ENCODE measurements at places on chromosomes 3 and 15. TPM values are rescaled to one million over a fixed set of nuclear protein-coding genes. Genes with fewer than 3 reads are reported as not detected.

RARRES1 gene
- not detected for total RNA-seq

AHSG gene
- total RNA-seq = not detected

- no peaks in the 10 kb centered on the region for H3K4me1 ChIP-seq
- no peak overlapping the region for H3K27ac ChIP-seq
- no peak overlapping the region for H3K4me3 ChIP-seq
- DNase-seq = no peak
These were observed 59.8 kb downstream of the TP53BP1 start for GRCh38 chr15:43433165-43433564.

GRCh38 chr15:85754989-85755388 is 39.7 kb downstream of the KLHL25 start:
- H3K27me3 ChIP-seq = no peaks in the 10 kb centered on the region
- no peaks in the 10 kb centered on the region for H3K36me3 ChIP-seq
- no peak overlapping the region for H3K27ac ChIP-seq
- DNase-seq = no peak
- peaks cover 31% of the 10 kb centered on the region for H3K4me1 ChIP-seq

MAN2C1 gene
- 131 TPM for total RNA-seq

- H3K4me1 ChIP-seq = peaks cover 36% of the 10 kb centered on the region
- H3K4me3 ChIP-seq = no peak overlapping the region
- peak overlapping the region; percentile 51 for H3K27ac ChIP-seq
- no peak for DNase-seq
These were observed 63.9 kb upstream of the TSC22D2 start for GRCh38 chr3:150344079-150344759.

DNA sequence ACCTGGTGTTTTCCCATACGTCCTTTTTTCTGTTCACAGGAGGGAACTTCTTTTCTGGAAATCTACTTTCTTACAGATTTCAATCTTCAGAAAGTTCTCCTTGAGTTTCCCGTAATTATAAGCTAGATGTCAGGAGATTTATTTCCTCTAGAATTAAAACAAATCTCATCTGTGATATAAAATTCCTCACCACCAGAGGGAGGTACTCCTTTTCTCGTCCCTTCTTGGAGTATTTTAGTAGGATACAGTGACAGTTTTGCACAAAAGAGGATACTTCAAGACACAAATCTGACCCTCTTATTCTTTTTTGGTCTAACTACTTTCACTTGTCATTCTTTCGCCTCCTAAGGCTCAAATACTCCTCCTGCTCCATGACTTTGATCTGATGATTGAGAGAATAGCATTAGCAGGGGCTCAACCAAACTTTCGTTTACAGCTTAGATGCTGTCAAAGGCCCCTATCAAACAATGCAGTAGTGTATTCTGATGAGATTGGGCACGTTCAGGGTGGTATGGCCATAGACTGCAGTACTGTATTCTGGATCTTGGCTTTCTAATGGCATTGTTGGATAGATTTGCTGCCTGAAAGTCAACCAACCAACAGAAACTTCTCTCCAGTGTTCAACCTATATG is 38.0 kb downstream of the TMEM41A start:
- DNase-seq = peak; percentile 63
- no peaks in the 10 kb centered on the region for H3K27me3 ChIP-seq
- no peak overlapping the region for H3K4me3 ChIP-seq
- H3K36me3 ChIP-seq = no peaks in the 10 kb centered on the region

- no peaks in the 10 kb centered on the region for H3K4me1 ChIP-seq
- no peak for DNase-seq
- no peak overlapping the region for H3K27ac ChIP-seq
- H3K4me3 ChIP-seq = no peak overlapping the region
- no peaks in the 10 kb centered on the region for H3K36me3 ChIP-seq
These were observed 24.7 kb upstream of the SPRED1 start for GRCh38 chr15:38227941-38228340.

GRCh38 chr15:38129531-38130204 is 123.0 kb upstream of the SPRED1 start:
- no peak overlapping the region for H3K4me3 ChIP-seq
- DNase-seq = no peak
- H3K36me3 ChIP-seq = no peaks in the 10 kb centered on the region
- H3K27me3 ChIP-seq = no peaks in the 10 kb centered on the region

GRCh38 chr3:105844704-105845103 is 24.1 kb downstream of the CBLB start:
- no peak overlapping the region for H3K27ac ChIP-seq
- DNase-seq = no peak
- no peak overlapping the region for H3K4me3 ChIP-seq

XYLB gene
- 3.0 TPM for total RNA-seq

Data from GM23338 (cell line).